ENCODE measurements at places on chromosomes 5 and 9. TPM values are rescaled to one million over a fixed set of nuclear protein-coding genes. Genes with fewer than 3 reads are reported as not detected.
A peak's percentile ranks its signal among the peaks of the same experiment; 100 is the strongest.

GRCh38 chr9:88183798-88184495, 45.7 kb upstream of the SPATA31C2 start:
- no peak for DNase-seq

DNA sequence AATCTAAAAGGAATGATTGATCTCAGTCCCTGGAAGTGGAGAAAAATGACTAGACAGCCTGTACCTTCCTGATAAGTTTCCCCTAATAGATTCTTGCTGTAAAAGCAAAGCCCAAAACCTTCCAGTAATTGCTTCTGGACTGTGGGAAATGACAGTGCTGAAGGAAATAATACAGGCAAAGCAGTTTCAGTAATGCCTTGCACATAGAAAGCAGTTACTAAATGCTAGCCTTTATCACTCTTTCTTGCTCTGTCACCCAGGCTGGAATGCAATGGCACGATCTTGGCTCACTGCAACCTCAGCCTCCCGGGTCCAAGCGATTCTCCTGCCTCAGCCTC, 50.3 kb downstream of the MAP1B start:
- no peak for DNase-seq

- DNase-seq: no peak
These were observed 1199.0 kb upstream of the CDH6 start for GRCh38 chr5:29994519-29994918.

- peak; percentile 89 for DNase-seq
These were observed 1.5 kb downstream of the SH3GLB2 start for GRCh38 chr9:129026442-129027223.

Gene OMD
- not detected for total RNA-seq

GRCh38 chr9:8856396-8857067, 1057.0 kb upstream of the DMAC1 start:
- no peak for DNase-seq

DNA sequence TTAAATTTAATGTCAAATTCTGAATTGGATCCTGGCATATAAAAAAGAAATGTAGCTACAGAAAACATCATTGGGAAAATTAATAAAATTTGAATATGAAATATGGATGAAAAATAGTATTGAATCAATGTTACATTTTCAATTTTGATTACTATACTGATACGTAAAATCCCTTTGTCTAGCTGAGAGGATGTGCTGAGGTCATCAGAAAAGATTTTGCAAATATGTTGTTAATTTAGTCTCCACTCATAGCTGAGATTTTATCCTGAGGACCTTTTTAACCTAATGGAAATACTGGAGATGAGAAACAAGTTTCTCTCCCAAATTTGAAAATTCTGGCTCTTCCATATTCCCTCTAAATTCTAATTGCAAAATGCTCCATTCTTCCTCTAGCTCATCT, 84.4 kb upstream of the ADAMTS16 start:
- no peak for DNase-seq

DNA sequence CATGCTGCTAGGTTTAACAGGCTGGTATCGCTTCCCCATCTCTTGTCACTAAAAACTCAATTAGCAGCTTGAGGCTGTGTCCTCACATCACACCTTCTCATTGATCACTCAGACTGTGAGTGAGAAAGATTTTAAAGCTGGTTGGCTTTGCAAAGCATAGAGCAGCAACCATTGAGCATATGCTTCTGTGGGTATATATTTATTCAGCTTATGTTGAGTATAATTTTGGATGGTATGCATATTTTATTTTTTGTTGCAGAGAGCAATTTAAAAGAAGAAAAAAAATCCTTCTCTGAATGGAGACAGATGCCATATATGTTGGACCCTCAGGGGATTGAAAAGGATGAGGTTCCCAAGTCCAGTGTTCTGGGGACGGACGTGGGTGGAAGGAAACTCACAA, 162.6 kb downstream of the TRIM32 start:
- DNase-seq: no peak

Gene SUSD3
- total RNA-seq: 25.1 TPM

DNA sequence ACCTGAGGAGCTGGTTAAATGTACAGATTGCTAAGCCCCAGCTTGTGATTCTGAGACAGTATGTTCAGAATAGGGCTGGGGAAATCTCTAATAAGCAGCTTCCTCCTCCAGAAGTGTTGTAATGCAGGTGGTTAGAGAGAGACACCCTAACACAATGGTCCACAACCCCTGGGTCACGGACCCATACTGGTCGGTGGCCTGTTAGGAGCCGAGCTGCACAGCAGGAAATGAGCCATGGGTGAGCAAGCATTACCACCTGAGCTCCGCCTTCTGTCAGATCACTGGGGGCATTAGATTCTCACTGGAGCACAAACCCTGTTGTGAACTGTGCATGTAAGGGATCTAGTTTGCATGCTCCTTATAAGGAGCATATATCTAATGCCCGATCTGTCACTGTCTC, 61.8 kb downstream of the SLC36A1 start:
- no peak for DNase-seq

Measured in H7 (cell line).